ENCODE measurements at places on chromosomes 7 and 10.

GRCh38 chr10:29703271-29703670 is 68.5 kb upstream of the SVIL start:
- no peak for DNase-seq

DNA sequence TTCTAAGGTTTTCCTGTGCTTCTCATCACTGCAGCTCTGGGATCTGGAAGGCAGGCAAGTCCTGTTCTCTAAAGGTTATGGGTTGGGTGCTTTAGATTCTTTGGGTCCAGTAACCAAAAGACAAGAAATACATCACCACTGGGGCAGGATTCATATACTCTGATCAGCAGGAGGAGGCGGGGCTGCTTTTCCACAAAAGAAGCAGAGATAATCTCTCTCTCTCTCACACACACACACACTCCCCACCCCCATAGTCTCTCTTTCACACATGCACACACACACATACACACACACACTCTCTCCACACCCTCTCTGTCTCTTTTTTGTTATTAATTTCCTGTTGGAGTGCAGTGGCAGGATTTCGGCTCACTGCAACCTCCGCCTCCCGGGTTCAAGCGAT is 13.0 kb upstream of the ACBD5 start:
- DNase-seq = no peak

GRCh38 chr10:80535671-80536360 is 1.9 kb upstream of the SH2D4B start:
- DNase-seq = no peak

GRCh38 chr10:86263209-86263608 is 103.4 kb downstream of the GRID1 start:
- DNase-seq = no peak

DNA sequence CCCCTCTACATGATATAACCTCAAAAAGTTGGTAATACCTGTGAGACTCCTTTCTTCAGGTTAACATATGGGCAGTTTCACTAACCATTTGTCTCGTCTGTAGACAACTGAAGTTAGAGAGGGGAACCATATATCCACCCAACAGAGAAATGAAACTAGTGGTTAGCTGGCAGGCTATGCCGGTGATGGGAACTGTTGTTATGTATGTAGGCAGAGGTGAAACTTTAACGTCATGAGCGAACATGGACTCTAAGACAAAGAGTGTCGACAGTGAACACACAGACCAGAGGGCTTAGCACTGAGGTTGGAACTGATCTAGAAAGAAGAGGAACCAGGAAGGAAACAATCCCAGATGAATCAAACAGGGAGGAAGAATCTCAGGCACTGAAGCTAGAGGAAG is 112.4 kb downstream of the ELMO1 start:
- no peak for DNase-seq

- no peak for DNase-seq
These were observed 73.6 kb upstream of the DNAJB6 start for GRCh38 chr7:157263156-157263555.

DNA sequence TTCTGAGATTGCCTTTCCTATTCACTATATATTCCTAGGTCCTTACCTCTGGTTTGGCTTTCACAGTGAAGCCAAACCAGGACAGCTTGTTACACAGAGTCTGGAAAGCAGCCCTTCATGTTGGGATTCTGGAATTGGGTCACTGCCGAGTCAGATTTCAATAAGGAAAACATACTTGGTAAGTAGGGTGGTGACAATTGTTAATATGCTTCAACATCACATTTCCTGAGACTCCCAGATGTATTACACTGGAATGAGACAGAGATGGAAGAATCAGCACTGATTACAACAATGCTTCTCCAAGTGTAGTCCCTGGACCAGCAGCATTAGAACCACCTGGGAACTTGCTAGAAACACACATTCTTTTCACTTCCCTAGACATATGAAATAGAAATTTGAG is 268.9 kb upstream of the SEMA3C start:
- no peak for DNase-seq

DNA sequence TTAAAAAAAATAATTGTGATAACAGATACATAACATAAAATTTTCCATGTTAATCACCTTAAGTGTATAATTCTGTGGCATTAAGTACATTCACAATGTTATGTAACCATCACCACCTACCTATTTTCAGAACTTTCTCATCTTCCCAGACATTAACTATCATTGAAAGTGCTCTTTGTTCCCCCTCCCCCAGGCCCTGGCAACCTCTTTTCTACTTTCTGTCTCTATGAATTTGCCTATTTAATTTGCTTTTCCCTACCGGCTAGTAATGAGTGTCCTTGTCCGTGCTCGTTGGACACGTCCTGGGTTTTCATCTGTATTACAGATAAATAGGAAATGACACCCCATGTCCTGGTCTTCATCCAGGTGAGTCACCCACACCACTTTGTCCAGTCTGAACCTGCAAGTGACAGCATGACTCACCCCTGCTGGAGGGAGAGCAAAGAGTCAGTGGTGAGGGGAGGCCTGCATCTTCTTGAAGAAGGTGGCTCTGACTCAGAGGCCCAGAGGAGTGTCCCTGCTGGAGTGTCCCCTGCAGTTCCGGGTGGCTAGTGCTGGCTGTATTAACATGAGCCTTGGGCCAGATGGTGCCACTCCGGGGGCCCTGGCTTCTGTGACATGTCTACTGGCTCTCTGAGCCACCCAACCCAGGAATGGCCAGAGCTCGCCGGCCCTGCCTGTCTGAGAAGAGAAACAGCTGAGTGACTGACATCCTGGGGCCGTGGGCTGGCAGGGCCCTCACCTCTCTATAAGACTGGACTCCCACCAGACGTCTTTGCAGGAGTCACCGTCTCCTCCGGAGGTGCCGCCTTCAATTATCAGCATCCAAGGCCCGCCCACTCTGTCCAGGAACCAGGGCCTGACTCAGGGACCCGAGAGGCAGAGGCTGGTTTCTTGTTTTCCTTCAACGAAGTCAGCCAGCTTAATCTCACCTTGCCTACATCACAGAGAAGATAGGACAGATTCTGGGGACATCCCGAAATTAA is 503.2 kb upstream of the MKI67 start:
- DNase-seq = no peak

DNA sequence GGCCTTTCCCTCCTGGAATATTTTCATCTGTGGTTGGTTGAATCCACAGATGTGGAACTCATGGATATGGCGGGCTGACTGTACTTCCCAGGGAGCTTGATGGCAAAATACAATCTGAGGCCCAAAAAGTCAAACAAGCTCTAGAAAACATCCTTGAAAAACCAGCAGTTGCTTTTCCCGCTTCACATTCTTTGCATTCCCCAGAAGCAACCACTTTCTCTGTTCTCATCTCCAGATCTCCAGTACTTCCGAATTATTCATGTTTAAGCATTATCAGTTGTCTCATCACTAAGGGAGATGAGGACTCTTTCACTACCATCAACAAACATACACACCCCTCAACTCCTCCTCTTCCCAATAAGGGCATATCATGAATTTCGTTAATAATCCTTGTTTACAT is 55.3 kb downstream of the KIF5B start:
- no peak for DNase-seq

DNA sequence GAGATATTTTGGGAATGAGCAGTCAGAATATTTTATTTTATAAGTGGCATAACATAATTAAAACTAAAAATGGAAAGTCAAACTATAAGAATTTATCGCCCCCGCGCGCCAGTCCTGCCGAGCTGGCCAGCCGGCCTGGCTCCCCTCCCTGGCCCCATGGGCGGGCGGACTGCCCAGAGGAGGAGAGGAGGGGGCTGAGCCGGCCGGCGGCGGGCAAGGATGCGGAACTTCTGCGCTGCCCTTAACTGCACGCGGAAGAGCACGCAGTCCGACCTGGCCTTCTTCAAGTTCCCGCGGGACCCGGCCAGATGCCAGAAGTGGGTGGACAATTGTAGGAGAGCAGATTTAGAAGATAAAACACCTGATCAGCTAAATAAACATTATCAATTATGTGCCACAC is 96.8 kb downstream of the DKK1 start:
- no peak for DNase-seq

GRCh38 chr7:44398511-44398911 is 73.1 kb upstream of the CAMK2B start:
- no peak for DNase-seq

- DNase-seq = no peak
These were observed 94.7 kb upstream of the SLC25A13 start for GRCh38 chr7:96416599-96416998.

DNA sequence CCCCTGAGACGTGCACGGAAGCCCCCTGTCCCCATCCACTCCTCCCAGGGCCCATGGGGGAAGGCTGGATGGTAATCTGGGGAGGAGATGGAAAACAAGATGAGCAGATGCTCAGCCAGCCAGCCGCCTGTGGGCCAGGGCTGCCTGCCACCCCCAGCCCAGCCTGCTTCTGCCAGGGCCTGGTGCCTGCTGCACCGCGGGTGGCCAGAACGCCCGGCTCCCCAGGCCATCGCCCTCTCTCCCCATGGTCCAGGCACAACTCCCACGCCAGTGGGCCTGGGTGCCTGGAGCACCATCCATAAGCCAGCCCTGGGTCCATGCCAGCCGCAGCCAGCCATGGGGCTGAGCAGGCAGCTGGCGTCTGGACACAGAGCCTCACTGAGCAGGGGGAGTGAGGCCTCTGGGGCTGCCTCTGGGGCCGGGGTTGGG is 57.2 kb upstream of the ELN start:
- DNase-seq = no peak
